ENCODE measurements at places on chromosomes 4 and X.

- no peak for DNase-seq
These were observed 19.9 kb downstream of the MSN start for GRCh38 chrX:65687367-65687766.

DNA sequence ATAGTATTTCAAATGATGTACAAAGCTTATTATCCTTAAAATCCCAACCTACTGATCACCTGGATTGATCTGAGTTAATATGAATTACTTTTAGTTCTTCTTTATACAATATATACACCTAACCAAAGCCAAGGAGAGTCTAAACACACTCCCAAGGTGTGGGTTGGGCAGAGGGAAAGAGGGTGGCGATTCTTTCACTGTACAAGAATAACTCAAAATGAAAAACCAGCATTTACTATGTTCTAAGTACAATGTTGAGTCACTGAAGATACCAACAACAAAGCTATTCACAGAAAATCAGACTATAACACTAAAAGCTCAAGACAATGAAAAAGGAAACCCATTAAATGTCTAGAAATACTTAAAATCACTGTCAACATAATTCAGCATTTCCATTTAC lies 46.6 kb downstream of the ANKRD17 start:
- no peak for DNase-seq

GRCh38 chrX:19225909-19226308 lies 103.6 kb upstream of the ADGRG2 start:
- DNase-seq = no peak

- DNase-seq = no peak
These were observed 118.3 kb downstream of the TMA16 start for GRCh38 chr4:163612762-163613161.

DNA sequence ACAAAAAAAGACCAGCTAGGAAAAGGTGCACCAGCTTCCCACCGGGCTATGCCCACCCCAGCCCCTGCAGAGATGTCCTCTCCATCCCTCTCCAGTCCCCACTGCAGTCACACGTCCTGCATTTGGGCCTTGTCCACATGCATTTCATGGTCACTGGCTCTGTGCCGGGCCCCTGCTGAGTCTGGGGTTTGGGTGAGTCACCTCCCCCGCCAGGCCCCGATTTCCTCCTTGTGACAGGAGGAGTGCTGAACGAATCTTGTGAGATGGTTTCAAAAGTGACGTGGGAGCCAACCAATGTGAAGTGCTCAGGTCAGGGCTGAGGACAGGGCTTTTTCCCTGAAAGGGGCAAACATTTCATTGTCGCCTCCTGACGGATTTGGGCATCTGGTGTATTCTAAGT lies 7.1 kb downstream of the CPZ start:
- DNase-seq = no peak

DNA sequence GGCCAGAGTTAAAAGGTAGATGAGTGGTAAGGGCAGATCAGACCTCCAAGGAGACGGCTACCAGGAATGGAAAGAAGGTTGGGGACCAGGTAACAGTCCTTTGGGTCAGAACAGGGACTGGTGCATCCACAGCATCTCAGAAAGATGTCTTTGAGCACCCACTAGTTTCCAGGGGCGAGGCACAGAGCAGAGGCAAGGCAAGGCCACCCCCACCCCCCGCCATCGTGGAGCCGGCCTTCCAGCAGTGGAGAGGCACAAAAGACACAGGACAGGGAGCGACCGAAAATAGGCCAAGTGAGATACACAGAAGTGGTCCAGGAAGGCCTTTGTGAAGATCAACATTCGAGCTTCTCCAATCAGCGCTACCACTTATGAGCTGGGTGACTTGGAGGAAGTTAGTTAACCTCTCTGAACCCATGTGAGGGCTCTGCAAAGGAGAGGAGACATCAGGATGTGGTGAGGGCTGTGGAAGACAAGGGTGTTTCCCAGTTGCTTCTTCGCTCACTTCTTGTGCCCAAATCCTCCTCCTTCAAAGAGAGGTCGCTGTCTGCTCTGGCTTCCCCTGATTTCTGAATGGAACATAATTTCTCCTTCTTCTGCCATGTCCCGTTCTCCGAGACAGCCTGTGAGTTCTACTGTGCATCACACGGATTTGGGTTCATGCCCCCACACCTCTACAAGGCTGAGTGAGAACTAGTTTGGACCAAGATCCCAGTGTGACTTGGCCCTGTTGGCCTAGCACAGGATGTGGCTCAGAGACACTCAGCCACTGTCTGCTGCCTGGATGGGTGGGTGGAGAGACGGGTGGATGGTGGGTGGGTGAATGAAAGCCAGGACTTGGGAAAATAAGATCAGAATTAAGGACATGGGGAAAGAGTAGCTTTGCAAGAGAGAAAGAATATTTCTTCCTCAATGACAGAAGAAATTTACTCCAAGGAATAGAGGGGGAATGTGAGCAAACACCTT lies 16.7 kb upstream of the MSX1 start:
- no peak for DNase-seq
